ENCODE measurements at places on chromosomes 7 and 10.

- no peak for DNase-seq
These were observed 57.7 kb upstream of the COMTD1 start for GRCh38 chr10:75293446-75293820.

- DNase-seq = no peak
These were observed 63.5 kb upstream of the C10orf90 start for GRCh38 chr10:126734015-126734414.

GRCh38 chr10:13322615-13323148, 22.8 kb upstream of the PHYH start:
- DNase-seq = no peak

GRCh38 chr10:90066435-90066834, 365.0 kb downstream of the KIF20B start:
- DNase-seq = no peak

DNA sequence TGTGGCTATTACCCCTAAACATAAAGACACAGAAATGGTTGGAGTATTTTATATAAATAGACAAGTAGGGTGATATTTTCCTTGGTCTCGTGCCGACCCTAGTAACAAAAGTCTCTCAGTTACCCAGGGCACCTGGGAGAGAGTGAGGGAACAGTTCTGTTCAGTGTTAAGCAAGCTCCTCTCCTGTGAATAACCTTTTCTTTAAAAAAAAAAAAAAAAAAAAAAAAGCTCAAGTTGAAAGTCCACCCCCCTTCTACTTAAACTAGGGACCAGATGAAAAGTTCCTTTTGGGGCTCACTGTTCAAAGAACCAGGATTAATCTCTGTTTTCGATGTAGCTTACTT, 636.9 kb upstream of the GALNT17 start:
- DNase-seq = no peak

GRCh38 chr10:127908106-127908958, 1.4 kb downstream of the PTPRE start:
- no peak for DNase-seq

GRCh38 chr7:101833799-101834198, 16.4 kb downstream of the CUX1 start:
- DNase-seq = no peak

GRCh38 chr10:95567903-95568630, 6.9 kb upstream of the SORBS1 start:
- no peak for DNase-seq

- DNase-seq = no peak
These were observed 17.3 kb downstream of the CYP2E1 start for GRCh38 chr10:133544506-133544905.

DNA sequence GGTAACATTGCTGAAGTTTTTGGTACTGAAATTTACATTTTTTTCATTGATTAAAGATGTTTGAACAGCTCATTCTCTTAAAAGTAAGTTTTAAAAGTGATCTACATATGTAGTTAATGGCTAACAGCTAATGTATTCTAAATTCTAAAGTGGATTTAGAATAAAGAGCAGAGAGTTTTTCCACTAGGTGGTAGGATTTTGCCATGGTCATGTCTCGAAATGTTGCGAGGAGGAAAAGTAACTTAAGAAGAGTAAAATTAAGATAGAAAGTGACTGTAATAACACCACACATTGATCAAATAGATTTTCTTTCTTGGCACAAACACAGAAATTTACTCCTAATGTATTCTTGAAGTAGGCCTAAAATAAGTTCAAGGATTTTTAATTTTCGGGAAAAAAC, 19.8 kb downstream of the LSMEM1 start:
- no peak for DNase-seq

- no peak for DNase-seq
These were observed 25.0 kb downstream of the PPP1R3C start for GRCh38 chr10:91607646-91608403.

- DNase-seq = no peak
These were observed 5.1 kb downstream of the GOLGA7B start for GRCh38 chr10:97854743-97855142.

GRCh38 chr7:132752431-132752830, 176.2 kb upstream of the PLXNA4 start:
- no peak for DNase-seq

DNA sequence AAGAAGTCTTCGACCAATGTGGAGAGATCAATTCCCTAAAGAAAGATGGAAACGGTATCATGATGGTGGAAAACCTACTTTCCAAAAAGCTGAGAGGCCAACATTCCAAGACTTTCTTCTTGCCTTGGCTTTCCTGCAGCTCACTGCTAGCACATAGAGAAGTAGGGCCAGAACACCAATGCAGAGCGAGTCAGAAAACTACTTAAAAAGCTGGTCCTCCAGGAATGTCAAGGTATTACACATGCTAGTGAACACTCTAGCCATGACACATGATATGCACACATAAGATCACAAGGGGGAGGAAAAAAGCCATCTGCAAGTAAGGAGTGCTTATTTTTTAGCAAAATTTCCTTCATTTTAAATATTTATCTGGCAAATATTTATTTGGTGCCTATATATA, 22.7 kb downstream of the GPAM start:
- DNase-seq = no peak

DNA sequence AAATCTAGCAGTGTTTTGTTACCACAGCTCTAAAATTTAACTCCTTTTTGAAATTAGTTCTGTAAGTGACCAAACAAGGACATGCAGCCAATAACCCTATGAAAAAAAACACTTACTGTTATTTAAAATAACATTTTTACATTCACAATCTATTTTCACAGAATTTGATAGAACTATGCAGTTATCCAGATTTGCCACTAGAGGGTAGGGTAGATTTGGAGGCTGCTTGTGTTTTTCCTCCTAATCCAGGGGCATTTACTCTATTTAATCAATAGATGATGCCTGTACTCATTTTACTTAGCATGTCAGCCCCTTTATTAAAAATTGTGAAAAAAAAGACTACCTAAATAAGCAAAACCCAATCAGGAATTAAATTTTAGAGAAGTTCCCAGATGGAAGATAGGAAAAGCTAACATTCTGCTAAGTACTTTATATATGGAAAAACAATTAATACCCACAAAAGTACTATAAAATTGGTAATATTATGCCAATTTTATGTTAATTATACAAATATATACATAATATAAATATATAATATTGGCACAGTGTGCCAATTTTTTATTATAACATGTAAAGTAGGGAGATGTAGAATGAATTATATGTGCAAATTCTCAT, 18.1 kb upstream of the LIPK start:
- no peak for DNase-seq

GRCh38 chr7:134085311-134085710, 41.8 kb upstream of the LRGUK start:
- no peak for DNase-seq

GRCh38 chr10:49076741-49077521, 38.4 kb downstream of the VSTM4 start:
- no peak for DNase-seq

- DNase-seq = no peak
These were observed 47.4 kb upstream of the EZH2 start for GRCh38 chr7:148931470-148931869.

DNA sequence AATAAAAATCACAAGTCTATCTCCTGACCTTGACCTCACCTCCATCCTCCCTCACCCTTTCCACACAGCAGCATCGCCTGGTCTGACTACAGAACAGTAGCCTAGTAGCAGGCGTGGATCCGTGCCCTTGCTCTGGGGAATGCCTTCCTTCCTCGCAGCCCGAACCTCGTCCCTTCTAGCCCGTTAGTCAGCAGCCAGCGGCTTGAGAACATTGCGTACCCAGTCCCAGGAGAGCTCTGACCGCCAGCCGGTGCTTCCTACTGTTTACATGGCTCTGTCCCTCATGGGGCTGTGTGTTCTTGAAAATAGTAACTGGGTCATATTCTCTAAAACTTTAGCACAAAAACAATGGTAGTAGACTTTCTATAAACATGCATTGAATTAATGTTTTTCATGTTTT, 682.7 kb upstream of the IGFBP3 start:
- no peak for DNase-seq

DNA sequence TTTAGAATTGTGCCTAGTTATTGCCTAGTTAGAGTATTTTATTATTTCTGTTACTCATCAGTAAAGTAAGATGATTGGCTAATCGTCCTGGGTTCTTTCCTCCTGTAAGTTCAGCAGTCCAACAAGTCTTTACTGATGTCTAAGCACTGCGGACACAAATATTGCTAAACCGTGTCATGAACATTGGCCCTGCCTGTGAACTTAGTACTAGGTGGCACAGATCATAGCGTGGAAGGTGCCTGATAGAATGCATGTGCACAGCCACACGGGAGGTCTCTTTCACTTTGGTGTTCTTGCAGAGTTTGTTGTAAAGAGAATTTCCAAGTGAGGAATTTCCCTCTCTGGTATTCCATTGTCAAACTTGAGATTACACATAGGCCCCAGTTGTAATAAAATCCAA, 38.0 kb downstream of the RBM33 start:
- DNase-seq = no peak

GRCh38 chr10:131804551-131805295, 96.1 kb upstream of the PPP2R2D start:
- no peak for DNase-seq

DNA sequence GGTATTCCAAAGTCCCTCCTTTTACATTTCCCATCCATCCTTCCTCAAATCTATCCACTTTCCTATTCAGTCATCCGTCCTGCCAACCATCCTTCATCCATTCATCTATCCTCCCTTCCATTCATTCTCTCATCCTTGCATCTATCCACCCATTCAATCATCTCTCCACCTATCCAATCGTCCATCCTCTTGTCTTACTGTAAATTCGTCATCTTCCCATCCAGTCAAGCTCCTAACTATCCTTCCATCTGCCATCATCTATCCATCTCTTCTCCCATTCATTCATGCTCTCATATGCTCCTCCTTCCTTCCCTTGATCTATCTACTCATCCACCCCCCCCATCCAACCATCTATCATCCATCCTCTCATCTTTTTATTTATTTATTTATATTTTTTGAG, 5.0 kb downstream of the CALHM3 start:
- no peak for DNase-seq

DNA sequence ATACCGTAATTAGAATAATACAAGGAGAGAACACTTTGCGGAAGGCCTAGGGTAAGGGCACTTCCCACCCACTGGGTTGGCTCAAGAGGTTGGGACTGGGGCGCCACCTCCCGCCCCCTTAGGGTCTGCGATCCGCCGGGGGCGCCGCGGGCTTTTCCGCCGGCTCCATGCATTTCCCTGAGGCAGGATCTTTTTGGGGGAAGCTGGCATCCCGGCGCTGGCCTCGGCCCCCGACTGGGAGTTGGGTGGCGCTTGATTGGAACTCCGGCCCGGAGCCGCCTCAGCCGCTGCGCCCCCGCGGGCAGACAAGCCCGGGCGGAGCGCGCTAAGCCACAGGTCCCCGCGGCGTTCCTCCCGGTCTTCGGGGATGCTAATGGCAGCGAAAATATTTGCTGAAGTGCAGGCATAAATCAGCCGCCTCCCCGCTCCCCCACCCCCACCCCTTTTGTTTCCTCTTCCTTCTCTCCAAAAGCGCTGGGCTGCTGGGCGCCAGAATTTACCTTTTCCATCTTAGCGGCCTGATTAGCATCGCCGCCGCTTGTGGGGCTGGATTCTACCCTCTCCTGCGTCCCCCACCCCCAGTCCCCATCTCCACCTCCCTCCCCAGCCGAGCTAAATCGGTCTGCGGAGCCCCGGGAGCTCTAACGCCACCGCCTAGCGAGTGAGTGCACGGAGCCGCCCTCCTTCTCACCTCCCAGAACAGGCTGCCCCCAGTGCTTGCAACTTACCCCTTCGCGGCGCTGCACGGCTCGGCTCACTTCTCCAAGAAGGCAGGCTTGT, 5.1 kb downstream of the UNC5B start:
- no peak for DNase-seq

- DNase-seq = no peak
These were observed 1.7 kb upstream of the HOXA13 start for GRCh38 chr7:27201580-27202017.

- no peak for DNase-seq
These were observed 232.9 kb downstream of the DYNC1I1 start for GRCh38 chr7:96005271-96005670.

DNA sequence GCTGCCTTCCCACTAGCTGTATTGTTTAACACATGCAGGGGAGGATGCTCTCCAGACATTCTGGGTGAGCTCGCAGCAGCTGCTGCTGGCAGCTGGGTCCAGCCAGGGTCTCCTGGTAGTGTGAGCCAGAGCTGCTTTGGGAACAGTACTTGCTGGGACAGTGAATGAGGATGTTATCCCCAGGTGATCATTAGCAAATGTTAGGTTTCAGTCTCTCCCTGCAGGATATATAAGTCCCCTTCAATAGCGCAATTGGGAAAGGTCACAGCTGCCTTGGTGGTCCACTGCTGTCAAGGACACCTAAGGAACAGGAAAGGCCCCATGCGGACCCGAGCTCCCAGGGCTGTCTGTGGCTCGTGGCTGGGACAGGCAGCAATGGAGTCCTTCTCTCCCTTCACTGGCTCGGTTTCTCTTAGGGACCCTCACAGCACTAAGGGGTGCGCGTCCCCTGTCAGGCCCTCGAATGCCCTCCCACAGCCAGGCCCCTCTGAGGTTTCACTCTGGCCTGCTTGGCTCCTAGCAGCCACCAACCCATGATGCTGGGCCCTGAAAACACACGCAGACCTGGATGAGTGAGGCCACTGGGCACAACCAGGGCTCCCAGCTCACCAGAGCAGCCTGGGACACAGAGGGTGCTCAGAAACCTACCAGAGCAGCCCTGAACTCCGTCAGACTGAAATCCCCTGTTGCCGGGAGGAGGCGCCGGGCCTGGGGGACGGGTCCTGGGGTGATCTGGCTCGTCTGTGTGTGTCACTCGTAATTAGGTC, 173.0 kb upstream of the LANCL2 start:
- no peak for DNase-seq

DNA sequence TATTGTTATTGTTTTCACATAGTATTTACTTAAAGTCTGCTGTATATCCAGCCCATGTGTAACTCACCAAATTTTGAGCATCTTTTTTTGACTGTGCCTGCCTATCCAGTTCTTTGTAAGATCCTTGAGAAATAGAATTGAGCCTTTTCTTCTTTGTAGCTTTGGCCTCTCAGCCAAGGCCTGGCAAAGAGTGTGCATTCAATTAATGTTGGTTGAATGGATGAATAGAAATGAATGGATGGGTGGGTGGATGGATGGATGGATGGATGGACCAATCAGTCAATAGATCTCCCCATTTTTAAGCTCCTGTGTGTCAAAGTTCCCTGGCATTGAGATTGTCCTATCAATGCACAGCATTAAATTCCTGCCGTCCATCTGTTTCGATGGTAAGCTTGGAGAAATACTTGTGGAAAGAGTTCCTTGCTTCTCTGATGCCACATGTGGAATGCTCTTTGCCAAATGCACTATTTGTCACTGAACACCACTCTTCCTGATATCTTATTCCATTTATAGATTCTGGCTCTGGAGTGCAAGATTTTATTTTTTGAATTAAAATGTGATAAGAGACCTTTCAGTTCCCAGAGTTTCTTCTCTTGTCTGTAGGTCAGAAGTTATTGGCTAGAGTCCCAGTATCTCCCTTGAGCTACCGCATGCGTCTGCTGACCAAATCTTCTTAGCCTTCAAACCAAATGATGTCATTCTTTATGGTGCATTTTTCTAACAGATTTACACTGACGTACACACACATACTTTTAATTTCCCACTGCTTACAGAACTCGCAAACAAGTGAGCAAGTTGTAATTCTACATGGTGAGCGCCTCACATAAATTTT, 20.7 kb upstream of the ADRB1 start:
- DNase-seq = no peak
